ENCODE measurements at places on chromosomes 5 and 9.

- no peak for DNase-seq
Measured at GRCh38 chr5:98768960-98769209, 4.6 kb upstream of the RGMB start.

DNA sequence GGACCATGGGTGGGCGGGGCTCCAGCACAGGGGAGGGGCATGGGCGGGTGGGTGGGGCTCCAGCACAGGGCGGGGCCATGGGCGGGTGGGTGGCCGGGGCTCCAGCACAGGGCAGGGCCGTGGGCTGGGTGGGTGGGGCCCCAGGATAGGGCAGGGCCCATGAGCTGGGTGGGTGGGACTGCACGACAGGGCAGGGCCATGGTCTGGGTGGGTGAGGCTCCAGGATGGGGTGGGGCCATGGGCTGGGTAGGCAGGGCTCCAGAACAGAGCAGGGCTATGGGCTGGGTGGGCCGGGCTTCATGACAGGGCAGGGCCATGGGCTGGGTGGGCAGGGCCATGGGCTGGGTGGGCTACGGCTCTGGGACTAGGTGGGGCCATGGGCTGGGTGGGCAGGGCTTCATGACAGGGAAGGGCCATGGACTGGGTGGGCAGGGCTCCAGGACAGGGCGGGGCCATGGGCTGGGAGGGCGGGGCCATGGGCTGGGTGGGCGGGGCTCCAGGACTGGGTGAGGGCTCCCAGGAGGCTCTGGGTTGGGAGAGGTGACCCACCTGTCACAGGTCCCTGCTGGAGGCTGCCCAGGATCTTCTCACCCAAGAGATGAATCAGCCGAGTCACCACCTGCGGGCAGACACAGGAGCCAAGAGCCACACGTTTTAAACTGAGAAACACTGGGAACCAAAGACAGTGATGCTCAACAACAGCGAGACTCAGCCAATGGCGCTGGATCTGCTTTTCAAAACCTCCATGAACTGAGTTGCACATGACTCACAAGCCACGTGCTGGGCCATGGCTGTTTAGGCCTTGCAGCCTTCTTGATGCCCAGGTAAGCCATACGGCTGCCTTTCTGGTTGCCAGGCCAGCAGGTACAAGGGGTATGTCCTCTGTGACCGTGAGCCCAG lies 33.6 kb upstream of the NSMF start:
- DNase-seq, result no peak

DNA sequence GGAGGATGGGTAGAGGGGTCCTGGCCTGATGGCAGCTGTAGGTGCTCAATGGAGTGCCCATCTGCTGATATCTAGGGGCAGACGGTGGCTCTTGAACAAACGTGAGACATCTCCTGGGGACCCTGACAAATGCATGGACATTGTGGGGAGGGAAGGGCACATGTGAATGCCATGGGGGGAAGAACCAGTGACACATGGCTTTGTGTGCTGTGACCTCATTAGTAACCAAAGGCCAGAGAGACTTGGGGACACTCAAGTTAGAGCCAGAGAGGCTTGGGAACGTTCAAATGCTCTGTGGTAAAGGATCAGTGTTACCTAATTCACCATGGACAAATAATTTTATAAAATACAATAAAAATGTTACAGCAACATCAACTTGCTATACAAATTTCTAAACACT lies 151.8 kb downstream of the ESM1 start:
- DNase-seq, result no peak

DNA sequence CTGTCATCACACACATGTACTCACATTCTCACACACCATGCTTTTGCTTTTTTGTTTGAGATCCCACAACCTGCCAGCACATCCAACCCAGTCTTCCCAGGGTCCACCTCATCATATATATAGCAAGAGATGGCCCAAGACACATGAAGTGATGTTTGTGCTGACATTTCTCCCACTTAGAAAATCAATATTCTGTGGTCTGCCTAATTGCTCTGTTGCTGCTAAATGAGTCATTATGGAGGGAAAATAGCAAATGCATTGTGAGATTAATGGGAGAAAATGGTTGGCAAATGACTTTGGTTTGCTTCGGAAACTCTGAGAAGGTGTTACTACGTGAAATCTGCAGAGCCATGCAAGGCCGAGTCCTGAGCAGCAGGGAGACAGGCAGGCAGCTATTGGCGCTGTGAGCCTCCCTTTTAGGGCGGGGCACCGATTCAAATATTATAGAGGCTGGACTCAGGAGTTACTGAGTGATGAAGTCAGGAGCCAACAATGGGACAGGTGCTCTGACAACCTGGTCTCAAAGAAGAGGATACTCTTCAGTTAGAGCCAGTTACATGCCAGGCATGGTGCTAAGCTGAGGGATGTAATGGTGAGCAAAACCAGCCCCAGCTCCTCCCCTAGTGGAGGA lies 62.8 kb downstream of the DAB2IP start:
- DNase-seq, result no peak

DNA sequence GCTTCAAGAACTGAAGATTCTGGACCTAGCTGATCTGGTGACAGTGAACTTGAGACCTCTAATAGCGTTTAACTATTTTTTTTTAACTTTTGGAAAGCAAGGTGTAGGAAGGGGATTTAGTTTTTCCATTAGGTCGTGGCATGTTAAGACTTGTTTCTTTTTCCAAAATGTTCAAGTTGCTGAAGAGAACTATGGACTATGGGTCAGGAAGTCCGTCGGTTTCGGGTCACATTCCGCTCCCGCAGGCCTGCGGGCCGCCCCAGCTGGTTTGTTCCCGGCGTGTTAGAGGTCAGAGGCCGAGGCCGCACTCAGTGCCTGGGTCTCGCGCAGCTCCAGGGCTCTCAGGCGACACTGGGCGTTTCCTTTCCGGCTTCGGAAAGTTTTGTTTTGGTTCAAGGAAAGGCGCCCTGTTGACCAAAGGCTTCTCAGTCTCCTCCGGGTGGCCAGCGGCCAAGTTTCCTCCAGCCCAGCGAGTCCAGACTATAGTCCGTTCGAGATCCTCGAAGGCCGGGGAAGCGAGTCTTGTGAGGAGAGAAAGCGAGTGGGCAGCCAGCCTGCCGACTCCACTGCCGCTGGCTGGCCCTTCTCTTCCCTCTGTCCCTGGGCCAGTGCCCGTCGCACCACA lies 586 bp upstream of the FCHO2 start:
- no peak for DNase-seq

GRCh38 chr9:87498046-87498810 lies 561 bp downstream of the DAPK1 start:
- peak; percentile 60 for DNase-seq

- no peak for DNase-seq
Measured at GRCh38 chr9:112028242-112029221, 131.9 kb downstream of the UGCG start.

- no peak for DNase-seq
Measured at GRCh38 chr9:35923927-35924763, 14.9 kb downstream of the SPAAR start.
